ENCODE measurements at places on chromosomes 3 and 15. TPM values are rescaled to one million over a fixed set of nuclear protein-coding genes. Genes with fewer than 3 reads are reported as not detected.

The CHDH gene
- total RNA-seq = 30.1 TPM

The EPHB3 gene
- total RNA-seq = 5.2 TPM

The OTOL1 gene
- total RNA-seq = not detected

The IMPG2 gene
- 0.72 TPM for total RNA-seq

The CAPN3 gene
- total RNA-seq = 21.1 TPM

The SLC6A20 gene
- 9.6 TPM for total RNA-seq

The UBL7 gene
- total RNA-seq = 54.6 TPM

The NME9 gene
- not detected for total RNA-seq

GRCh38 chr15:34799149-34800101 is 4.1 kb upstream of the ACTC1 start:
- peak overlapping the region; percentile 56 for H3K27ac ChIP-seq
- no peaks in the 10 kb centered on the region for H3K36me3 ChIP-seq
- peaks cover 23% of the 10 kb centered on the region for H3K4me1 ChIP-seq
- H3K4me3 ChIP-seq = no peak overlapping the region

- H3K27ac ChIP-seq = no peak overlapping the region
- no peaks in the 10 kb centered on the region for H3K27me3 ChIP-seq
- H3K4me1 ChIP-seq = no peaks in the 10 kb centered on the region
- DNase-seq = no peak
- H3K36me3 ChIP-seq = no peaks in the 10 kb centered on the region
These were observed 6.6 kb upstream of the CD47 start for GRCh38 chr3:108097322-108098002.

GRCh38 chr3:113193288-113193687 is 18.1 kb upstream of the BOC start:
- no peaks in the 10 kb centered on the region for H3K27me3 ChIP-seq
- no peaks in the 10 kb centered on the region for H3K36me3 ChIP-seq
- peak; percentile 53 for DNase-seq
- H3K4me1 ChIP-seq = peaks cover 26% of the 10 kb centered on the region
- no peak overlapping the region for H3K4me3 ChIP-seq

GRCh38 chr3:16668776-16669545 is 63.7 kb upstream of the DAZL start:
- H3K36me3 ChIP-seq = no peaks in the 10 kb centered on the region
- peaks cover 10% of the 10 kb centered on the region for H3K4me1 ChIP-seq
- no peak overlapping the region for H3K27ac ChIP-seq
- H3K4me3 ChIP-seq = no peak overlapping the region
- no peaks in the 10 kb centered on the region for H3K27me3 ChIP-seq
- no peak for DNase-seq

DNA sequence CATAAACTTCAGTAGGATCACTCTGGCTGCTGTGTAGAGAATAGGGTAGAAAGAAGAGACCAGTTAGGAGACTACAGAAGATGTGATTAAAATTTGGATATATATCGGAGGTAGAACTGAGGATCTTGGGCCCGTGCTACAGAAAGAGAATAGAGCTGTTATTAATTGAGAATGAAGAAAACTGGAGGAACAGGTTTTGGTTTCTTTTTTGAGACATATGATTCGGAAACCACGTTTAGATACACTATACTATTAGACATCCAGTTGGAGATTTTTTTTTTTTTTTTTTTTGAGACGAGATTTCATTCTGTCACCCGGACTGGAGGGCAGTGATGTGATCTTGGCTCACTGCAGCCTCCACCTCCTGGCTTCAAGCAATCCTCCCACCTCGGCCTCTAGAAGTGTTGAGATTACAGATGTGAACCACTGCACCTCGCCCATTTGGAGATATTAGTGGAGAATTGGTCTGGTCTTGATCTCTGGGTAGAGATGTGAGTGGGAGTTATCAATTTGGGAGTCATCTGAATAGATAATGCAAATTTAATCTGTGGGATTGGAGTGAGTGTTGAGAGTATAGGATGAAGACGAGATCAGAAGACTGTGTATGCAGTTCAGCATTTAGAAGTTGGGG is 50.9 kb downstream of the TCF12 start:
- peak overlapping the region; percentile 58 for H3K27ac ChIP-seq
- H3K4me3 ChIP-seq = no peak overlapping the region
- no peaks in the 10 kb centered on the region for H3K36me3 ChIP-seq
- DNase-seq = no peak

- no peak overlapping the region for H3K27ac ChIP-seq
- no peak overlapping the region for H3K4me3 ChIP-seq
- H3K27me3 ChIP-seq = no peaks in the 10 kb centered on the region
- H3K36me3 ChIP-seq = no peaks in the 10 kb centered on the region
These were observed 68.5 kb upstream of the GBE1 start for GRCh38 chr3:81829937-81830336.

- H3K36me3 ChIP-seq = no peaks in the 10 kb centered on the region
- DNase-seq = no peak
- no peaks in the 10 kb centered on the region for H3K4me1 ChIP-seq
- no peak overlapping the region for H3K27ac ChIP-seq
- H3K4me3 ChIP-seq = no peak overlapping the region
These were observed 831.0 kb downstream of the TUSC7 start for GRCh38 chr3:117540597-117540996.

- no peaks in the 10 kb centered on the region for H3K4me1 ChIP-seq
- no peak overlapping the region for H3K4me3 ChIP-seq
- no peak for DNase-seq
- no peaks in the 10 kb centered on the region for H3K36me3 ChIP-seq
- H3K27ac ChIP-seq = no peak overlapping the region
These were observed 43.1 kb downstream of the STARD5 start for GRCh38 chr15:81280696-81281455.

GRCh38 chr3:60017631-60018030 is 967.8 kb upstream of the CFAP20DC start:
- no peaks in the 10 kb centered on the region for H3K27me3 ChIP-seq
- no peaks in the 10 kb centered on the region for H3K36me3 ChIP-seq
- DNase-seq = no peak
- H3K4me1 ChIP-seq = no peaks in the 10 kb centered on the region
- no peak overlapping the region for H3K27ac ChIP-seq
- H3K4me3 ChIP-seq = no peak overlapping the region

GRCh38 chr15:80878867-80879250 is 99.7 kb downstream of the CEMIP start:
- no peak overlapping the region for H3K4me3 ChIP-seq
- peak overlapping the region; percentile 22 for H3K27ac ChIP-seq
- DNase-seq = no peak
- H3K36me3 ChIP-seq = no peaks in the 10 kb centered on the region
- H3K27me3 ChIP-seq = no peaks in the 10 kb centered on the region
- no peaks in the 10 kb centered on the region for H3K4me1 ChIP-seq

DNA sequence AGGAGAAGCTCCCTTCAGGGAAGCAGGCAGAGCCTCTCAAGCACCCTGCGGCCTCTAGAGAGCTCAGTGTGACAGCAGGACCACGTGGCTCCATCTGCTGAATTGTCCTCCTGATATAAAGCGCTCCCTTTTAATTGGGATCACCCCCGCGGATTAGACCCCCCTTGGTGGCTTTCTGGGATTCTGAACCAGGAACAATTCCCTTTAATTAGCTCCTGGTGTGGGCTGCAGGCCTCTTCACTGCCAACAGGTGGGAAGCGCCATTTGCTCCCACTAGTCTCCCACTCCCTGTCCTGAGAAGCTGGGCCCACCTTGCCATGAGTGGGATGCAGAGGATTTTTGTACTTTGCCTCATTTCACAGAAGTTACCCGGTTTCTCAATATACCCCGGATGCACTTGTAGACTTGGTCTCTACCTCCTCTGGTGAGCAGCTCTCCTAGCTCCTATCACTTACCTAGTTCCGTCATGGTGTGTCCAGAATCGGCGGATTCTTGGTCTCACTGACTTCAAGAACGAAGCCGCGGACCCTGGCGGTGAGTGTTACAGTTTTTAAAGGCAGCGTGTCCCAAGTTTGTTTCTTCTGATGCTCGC is 592 bp downstream of the PGPEP1L start:
- no peak overlapping the region for H3K27ac ChIP-seq
- H3K36me3 ChIP-seq = no peaks in the 10 kb centered on the region
- no peak overlapping the region for H3K4me3 ChIP-seq
- H3K4me1 ChIP-seq = peaks cover 7% of the 10 kb centered on the region
- H3K27me3 ChIP-seq = no peaks in the 10 kb centered on the region
- no peak for DNase-seq

GRCh38 chr3:195579281-195579680 is 4.5 kb downstream of the APOD start:
- no peaks in the 10 kb centered on the region for H3K27me3 ChIP-seq
- H3K27ac ChIP-seq = no peak overlapping the region
- no peaks in the 10 kb centered on the region for H3K36me3 ChIP-seq
- H3K4me3 ChIP-seq = no peak overlapping the region

DNA sequence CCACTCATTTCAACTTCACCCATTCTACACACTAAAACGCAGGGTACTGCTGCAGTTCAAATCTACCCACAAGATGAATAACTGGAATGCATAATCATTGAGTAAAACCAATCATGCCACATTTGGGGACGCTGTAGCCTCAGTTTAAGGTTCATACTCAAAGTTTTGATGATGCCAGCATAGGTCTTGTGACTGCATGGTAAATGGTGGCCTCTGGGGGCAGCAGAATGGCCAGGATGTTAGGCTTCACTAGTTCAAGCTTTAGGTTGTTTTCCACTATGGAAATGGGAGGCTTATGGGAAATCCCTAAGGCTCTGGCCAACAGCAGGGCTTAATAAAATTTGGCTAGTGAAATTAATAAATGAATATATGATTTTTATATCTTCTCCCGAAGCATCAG is 104.3 kb upstream of the TSC22D2 start:
- H3K27me3 ChIP-seq = no peaks in the 10 kb centered on the region
- DNase-seq = no peak
- no peak overlapping the region for H3K4me3 ChIP-seq
- H3K27ac ChIP-seq = no peak overlapping the region
- peaks cover 3% of the 10 kb centered on the region for H3K4me1 ChIP-seq
- H3K36me3 ChIP-seq = no peaks in the 10 kb centered on the region

GRCh38 chr15:69797051-69797595 is 300.6 kb downstream of the TLE3 start:
- H3K36me3 ChIP-seq = no peaks in the 10 kb centered on the region
- no peak for DNase-seq
- H3K4me3 ChIP-seq = no peak overlapping the region
- peaks cover 3% of the 10 kb centered on the region for H3K4me1 ChIP-seq

GRCh38 chr3:150286390-150287147 is 121.5 kb upstream of the TSC22D2 start:
- no peaks in the 10 kb centered on the region for H3K27me3 ChIP-seq
- H3K27ac ChIP-seq = peak overlapping the region; percentile 81
- H3K4me1 ChIP-seq = peaks cover 5% of the 10 kb centered on the region
- DNase-seq = peak; percentile 64
- no peak overlapping the region for H3K4me3 ChIP-seq

GRCh38 chr3:188488801-188489200 is 334.8 kb downstream of the LPP start:
- H3K27ac ChIP-seq = no peak overlapping the region
- H3K4me1 ChIP-seq = no peaks in the 10 kb centered on the region
- no peak for DNase-seq
- no peaks in the 10 kb centered on the region for H3K36me3 ChIP-seq
- H3K4me3 ChIP-seq = no peak overlapping the region
- H3K27me3 ChIP-seq = no peaks in the 10 kb centered on the region

- no peak overlapping the region for H3K4me3 ChIP-seq
- no peaks in the 10 kb centered on the region for H3K36me3 ChIP-seq
- DNase-seq = no peak
- no peaks in the 10 kb centered on the region for H3K4me1 ChIP-seq
- H3K27ac ChIP-seq = no peak overlapping the region
These were observed 9.7 kb downstream of the RBSN start for GRCh38 chr3:15089201-15089600.

GRCh38 chr3:188259191-188259590 is 105.2 kb downstream of the LPP start:
- H3K27me3 ChIP-seq = no peaks in the 10 kb centered on the region
- DNase-seq = no peak
- peaks cover 20% of the 10 kb centered on the region for H3K4me1 ChIP-seq
- H3K27ac ChIP-seq = no peak overlapping the region
- no peaks in the 10 kb centered on the region for H3K36me3 ChIP-seq

DNA sequence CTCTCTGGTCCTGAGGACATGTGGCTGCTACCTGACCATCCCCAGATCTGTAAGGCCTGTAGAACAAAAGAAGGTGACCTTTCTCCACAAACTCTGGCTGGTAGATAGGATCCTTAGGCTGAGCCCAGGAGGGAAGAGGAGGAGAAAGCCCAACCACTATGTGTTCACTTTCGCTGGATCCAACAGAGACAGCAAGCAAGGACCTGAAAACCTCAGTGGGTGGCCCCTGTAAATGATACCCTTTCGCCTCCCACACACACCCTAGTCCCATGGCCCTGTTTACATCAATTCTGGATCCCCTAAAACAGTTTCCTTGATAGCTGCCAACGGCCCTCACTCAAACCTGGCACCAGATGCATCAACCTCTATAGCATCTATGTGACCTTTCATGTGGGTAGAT is 22.4 kb downstream of the CCDC12 start:
- no peaks in the 10 kb centered on the region for H3K36me3 ChIP-seq
- no peak for DNase-seq
- H3K27ac ChIP-seq = no peak overlapping the region
- peaks cover 64% of the 10 kb centered on the region for H3K4me1 ChIP-seq

- no peak for DNase-seq
- no peak overlapping the region for H3K4me3 ChIP-seq
- no peaks in the 10 kb centered on the region for H3K27me3 ChIP-seq
- no peak overlapping the region for H3K27ac ChIP-seq
These were observed 205.7 kb downstream of the PLCL2 start for GRCh38 chr3:17090280-17090983.

DNA sequence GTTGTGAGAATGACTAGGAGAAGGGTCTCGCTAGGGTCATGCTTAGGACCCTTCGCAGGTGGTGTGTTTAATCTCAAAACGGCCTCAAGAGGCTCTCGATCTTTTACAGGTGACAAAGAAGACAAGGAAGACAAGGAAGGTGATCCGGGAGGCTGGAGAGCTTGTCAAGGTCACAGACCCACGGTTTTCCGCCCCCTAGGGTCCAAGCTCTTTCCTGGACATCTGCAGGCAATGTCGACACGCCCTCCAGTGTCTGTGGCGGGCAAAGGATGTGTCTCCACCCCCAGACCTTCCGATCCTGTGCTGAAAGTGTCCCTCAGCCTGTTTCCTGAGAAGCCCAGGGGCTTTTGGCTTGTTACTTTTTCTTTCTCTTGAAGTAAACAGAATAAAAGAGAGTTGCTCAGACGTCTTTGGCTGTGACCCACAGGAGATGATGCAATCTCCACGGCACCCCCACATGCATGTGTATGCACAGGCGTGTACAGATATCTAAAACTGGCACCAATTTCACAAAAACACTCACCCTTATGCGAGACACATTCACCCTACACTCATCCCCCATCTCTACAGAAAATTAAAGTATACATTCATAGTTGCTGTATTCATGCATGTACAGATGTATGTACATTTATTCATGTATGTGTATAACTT is 108.8 kb downstream of the KLF13 start:
- H3K36me3 ChIP-seq = no peaks in the 10 kb centered on the region
- peak overlapping the region; percentile 73 for H3K27ac ChIP-seq
- DNase-seq = peak; percentile 80
- peaks cover under 1% of the 10 kb centered on the region for H3K27me3 ChIP-seq
